ENCODE measurements at places on chromosomes 7 and 10.
A peak's percentile ranks its signal among the peaks of the same experiment; 100 is the strongest.

GRCh38 chr10:8238986-8239385 lies 184.5 kb downstream of the GATA3 start:
- peak; percentile 56 for DNase-seq

- no peak for DNase-seq
These were observed 445.9 kb upstream of the LRRN3 start for GRCh38 chr7:110645060-110645459.

DNA sequence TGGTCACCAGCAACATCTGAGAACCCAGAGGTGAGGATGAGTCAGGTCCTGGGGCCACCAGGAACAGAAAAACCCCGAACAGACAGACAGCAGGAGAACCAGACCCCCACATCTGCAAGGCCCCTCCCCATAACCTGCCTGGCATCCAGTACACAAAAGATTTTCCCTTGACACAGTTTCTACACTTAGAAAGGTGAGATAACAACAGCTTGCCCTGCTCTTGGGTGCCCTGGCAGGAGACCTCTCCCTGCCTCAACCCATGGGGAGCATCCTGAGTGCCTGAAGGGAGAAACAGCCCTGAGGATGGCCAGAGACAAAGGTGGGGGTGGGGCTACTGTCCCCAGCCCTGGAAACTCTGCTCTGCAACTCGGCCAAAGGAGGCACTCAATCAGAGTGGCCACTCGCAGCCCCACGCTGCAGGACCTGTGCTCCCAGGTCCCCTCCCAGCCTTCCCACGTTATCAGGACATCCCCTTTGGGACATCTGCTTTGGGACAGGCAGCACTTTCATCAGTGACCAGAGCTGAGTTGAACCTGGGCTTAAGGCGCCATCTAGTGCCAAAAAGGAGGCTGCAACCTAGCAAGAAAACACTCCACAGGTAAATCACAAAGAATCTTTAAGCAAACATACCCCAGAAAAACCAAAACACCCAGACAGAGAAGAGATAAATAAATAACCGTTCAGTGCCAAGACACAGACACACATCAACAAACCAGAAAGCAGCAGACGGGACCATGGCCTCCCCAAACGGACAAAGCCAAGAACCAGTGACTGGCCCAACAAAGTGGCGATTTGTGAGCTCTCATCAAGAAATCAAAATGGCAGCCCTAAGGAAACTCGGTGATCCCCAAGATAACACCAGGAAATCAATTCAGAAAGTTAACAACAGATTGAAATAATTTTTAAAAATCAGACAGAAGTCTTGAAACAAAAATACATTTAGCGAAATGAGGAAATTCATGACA lies 233.7 kb downstream of the PTPRN2 start:
- DNase-seq: peak; percentile 34

- no peak for DNase-seq
These were observed 488.6 kb downstream of the KCNMA1 start for GRCh38 chr10:77149001-77149400.

GRCh38 chr10:75335983-75336382 lies 65.6 kb downstream of the ZNF503 start:
- DNase-seq: no peak

GRCh38 chr10:114131094-114131493 lies 42.9 kb downstream of the CCDC186 start:
- no peak for DNase-seq

DNA sequence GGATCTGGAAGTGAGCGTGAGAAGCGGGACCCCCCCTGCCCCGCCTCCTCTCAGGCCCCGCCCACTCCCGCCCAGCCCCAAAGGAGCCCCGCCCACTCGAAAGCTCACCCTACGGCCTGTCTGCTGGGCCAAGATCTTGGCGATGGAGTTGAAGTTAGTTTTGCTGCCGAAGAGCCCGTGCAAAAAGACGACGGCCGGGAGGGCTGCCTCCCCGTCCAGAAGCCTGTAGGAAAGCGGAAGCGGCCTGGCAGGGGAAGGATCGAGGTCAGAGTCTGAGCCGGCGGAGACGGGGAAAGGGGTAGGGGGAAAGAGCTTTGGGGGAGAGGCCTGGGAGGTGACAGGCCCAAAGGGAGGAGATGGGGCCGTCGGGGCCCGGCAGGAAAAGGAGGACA lies 386 bp downstream of the ABHD11 start:
- peak; percentile 78 for DNase-seq

DNA sequence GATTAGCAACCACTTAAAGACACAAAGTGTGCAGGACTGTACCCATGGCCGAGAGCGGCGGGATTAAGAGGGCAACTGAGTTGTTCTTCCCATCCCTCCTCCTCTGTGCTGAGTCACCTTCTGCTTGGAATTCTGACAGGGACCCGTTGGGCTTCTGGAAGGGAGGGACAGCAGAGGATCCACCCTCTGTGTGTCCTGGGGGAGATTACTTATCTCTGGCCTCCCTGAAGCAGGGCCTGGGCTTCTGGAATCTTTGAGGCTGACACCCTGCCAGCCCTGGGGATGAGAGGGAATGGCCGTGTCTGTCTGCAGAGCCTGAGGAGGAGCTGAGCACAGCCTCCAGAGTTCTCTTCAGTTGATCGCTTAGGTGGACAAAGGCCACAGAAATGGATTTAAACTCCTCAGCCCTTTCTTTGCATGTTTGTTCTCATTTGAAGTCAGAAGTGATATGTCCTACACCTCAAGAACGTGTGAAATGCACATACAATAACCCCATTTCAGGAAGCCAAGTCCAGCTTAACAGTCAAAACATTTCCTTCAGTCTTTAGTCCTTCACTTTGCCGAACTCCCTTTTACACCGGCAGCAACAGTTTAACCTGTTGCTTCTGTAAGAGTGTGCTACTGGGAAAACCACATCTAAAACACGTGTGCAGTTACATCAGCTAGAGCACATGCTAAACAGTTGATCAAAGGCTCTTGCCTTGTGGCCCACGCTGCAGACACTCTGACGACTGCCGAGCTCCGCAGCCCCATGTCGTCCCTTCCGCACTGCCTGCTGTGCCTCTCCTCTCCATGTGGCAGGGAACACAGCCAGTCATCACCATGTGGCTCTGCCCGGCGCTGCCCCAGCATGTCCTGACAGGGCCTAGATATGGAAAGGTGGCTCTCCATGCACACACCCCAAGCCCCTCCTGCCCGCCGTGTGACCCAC lies 55.7 kb downstream of the IKZF1 start:
- DNase-seq: peak; percentile 81

DNA sequence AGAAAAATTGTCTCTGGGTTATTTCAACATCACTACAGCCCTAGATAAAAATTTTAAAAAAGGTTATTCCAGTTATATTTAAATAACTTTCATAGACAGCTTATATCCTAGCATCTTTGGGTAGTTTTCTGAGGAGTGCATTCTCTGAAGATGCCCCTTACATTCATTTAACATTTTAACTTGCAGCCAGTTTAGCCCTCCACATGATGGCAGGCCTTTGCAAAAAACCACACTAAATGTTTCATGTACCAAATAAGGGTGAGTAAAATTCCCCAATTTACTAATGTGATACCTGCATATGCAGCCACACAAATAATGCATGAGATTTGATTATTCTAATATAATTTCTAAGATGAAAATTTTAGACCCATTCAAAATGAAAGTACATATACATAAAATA lies 108.4 kb upstream of the ZWINT start:
- DNase-seq: no peak

DNA sequence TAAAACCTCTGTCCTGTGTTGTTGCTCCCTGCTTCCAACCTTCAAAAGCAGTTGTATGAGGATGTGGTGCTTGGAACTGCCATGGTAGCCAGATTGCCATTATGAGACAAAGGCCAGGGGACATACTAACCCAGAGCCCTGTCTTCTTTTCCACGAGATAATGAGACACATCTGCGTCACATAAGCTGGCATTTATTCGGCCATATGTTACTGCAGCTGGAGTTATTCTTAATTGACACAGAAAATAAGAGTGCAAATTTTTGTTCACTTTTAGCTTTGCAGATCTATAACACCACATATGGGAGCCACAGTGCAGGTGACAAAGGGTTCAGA lies 15.5 kb upstream of the PDLIM1 start:
- DNase-seq: no peak

DNA sequence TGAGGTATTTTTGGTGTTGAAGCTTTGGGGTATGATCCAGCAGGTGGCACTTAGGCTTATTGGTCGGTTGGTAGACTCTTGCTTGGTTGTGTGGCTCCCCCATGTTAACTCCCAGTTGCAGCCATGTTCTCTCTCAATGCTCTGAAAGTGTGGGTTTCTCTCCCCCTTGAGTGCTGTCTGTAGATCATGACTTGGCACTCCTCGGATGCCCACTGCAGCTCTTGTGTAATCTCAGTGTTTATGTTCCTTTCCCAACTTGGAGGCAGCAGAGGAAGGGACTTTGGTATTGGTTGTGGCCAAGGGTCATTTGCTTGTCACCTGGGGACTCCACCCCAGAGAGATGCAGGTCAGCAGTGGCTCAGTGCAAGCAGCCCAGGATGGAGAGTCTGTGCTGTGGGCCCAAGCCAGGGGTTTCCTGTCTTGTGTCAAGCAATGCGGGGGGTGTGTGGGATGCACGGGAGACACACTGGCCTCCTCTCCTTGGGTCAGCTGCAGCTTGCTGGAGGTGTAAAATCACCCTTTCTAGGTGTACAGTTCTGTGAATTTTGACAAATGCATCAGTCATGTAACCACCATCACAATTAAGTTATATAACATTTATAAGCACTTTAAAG lies 36.9 kb downstream of the PIK3CG start:
- no peak for DNase-seq

- DNase-seq: no peak
These were observed 36.0 kb upstream of the GLCCI1 start for GRCh38 chr7:7932553-7932952.

DNA sequence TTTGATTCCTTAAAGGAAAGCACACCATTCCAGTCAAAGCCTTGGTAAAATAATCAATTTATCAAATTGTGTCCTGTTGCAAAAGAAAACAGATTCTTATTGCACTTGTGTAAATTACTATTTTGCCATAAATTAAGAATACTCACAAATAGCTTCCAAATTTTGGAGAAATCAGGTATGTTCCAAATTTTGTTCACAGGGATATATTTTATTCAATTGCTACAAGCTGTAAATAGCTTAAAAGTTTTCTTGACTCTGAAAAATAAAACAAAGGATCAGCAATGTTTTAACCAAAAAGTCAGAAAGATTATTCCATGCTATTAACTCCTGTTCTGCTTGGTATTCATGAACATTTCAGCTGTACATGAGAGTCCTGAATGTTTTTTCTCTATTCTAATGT lies 47.4 kb upstream of the CHST3 start:
- no peak for DNase-seq

- no peak for DNase-seq
These were observed 18.7 kb upstream of the PTF1A start for GRCh38 chr10:23173214-23174073.

- DNase-seq: no peak
These were observed 183.8 kb downstream of the PRKCQ start for GRCh38 chr10:6396226-6396625.

GRCh38 chr7:115429918-115430317 lies 508.0 kb downstream of the MDFIC start:
- no peak for DNase-seq

DNA sequence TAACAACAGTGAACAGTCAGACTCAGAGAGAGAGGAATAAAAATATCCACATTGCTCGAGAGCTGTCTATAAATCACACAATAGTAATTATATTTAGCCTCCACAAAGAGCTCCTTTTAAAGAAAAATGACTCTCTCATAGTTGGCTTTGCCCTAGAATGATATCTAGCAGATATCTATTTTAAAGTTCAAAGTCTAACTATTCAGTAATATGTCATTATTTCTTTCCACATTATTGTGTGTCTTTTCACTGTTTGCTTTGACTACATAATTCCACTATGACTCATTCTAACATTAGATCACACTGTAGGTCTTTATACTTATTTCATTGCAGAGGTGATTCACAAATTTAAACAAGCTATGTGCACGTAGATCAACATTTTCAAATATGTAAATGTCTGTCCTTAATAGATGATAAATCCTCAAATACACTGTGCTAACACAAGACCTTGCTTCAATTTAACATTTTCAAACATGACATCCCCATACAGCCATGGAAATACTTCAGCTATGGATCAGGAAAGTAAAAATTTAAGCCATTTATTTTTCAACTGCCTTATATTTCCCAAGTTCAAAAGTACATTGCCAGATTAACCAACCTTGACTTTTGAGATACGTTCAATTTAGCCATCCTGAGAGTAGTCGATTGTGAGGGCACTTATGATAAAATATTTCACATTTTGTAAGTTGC lies 99.9 kb upstream of the AKR1E2 start:
- no peak for DNase-seq

DNA sequence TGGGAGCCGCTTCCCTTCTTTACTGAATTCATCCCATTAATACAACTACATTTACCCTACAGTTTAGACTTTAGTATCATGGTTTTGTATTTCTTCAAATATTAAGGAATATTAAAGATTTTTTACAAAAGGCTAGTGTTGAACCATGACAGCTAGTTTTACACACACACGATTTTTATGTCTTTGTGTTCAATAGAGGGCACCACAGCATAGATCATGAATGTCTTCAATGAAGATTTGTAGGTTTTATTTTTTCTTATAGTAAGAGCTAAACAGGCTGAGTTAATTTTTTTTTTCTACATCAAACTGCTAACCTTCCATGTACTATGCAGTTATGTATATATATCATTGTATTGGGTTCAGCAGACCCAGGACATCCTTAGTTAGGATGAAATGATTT lies 76.9 kb downstream of the SNX10 start:
- no peak for DNase-seq

DNA sequence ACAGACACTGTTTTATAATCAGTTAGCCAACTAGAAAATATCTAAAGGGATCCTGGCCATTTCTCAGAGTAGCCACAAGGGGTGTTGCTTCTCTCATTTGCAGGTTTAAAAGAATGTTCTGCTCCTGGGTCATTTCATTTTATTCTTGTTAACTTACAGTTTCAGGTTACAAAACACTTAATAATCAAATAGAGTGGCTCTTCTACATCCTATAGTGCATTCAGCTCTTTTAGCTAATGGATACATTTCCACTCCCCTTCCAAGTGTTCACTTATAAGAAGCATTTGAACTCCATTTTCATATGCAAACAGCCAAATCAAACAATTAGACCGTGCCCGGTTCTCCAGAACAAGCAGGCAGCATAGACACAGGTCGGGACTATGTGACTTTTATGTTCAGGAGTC lies 117.5 kb downstream of the TRIL start:
- no peak for DNase-seq

DNA sequence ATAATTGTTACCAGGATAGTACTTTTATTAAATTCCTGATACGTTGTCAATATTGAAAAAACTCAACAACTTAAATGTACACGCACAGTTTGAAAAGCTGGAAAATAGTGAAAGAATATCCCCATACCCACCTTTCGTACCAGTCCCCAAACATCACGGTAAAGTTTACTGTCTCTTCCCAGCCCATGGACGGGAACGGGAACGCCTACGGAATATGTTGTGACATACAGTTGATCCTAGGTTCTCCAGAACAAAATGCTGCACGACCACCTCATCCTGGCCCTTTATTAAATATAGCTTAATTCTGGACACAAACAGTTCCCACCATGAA lies 527 bp upstream of the BCAP29 start:
- no peak for DNase-seq

DNA sequence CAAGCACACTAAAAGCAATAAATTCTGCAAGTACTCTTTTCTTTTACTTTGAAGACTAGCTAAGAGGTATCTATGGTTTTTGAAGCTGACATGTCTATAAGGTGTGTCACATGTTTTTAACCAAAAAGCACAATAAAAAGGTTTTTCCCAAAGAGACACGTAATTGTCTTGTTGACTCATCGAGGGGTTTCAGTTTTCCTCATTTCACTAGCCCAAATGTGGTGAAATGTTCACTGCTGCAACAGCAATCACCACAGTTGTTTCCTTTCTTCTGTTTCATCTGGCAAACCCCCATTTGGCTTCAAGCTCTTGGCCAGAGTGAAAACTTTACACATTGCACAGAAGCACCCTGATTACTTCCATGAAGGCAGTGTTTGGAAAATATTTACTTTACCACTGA lies 3.8 kb upstream of the HOXA4 start:
- DNase-seq: no peak

Measured in stimulated activated CD8-positive, alpha-beta memory T cell treated with anti-CD3 and anti-CD28 coated beads, Interleukin-4, amount 100 ng/mL, for 48 hours (primary cell).